ENCODE measurements at places on chromosomes 16 and 17. TPM values are rescaled to one million over a fixed set of nuclear protein-coding genes. Genes with fewer than 3 reads are reported as not detected.
A peak's percentile ranks its signal among the peaks of the same experiment; 100 is the strongest.

- DNase-seq: no peak
Observed at GRCh38 chr17:8141741-8142140, 10.5 kb downstream of the PER1 start.

Gene PIMREG
- polyA plus RNA-seq: 45.2 TPM

DNA sequence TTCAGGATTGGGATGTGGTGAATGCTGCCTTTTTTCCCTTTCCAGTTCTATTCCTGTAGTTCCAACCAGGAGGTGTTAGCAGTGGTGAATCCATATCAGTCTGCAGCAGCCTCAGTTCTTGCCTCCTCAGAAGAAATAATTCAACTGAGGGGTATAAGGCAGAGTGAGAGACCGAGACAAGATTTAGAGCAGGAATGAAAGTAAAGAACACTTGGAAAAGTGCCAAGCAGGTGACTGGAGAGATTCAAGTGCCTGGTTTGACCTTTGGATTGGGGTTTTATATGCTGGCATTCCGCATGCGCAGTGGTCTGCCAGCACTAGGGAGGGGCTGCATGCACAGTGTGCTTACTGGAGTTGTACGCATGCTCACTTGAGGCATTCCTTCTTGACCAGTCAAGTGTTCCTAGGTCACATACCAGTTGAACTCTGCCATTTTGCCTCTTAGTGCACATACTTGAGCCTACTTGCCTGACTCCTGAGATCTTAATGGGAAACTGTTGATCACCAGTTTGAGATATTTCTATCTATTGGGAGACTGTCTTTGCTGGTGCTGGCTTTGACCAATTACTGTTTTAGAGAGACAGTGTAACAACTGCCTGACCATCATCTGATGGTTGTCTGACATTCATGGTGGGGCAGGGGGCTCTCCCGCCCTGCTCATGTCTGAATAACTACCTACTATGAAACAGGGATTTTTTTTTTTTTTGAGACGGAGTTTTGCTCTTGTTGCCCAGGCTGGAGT is 680 bp upstream of the CCL15 start:
- DNase-seq: peak; percentile 68

- DNase-seq: peak; percentile 42
Observed at GRCh38 chr17:69060822-69061221, at the start of gene ABCA9. Gene ABCA9, minus strand, starts transcription at chr17:69060927. Its CDS starts 9,801 bp downstream, at chr17:69051126.

DNA sequence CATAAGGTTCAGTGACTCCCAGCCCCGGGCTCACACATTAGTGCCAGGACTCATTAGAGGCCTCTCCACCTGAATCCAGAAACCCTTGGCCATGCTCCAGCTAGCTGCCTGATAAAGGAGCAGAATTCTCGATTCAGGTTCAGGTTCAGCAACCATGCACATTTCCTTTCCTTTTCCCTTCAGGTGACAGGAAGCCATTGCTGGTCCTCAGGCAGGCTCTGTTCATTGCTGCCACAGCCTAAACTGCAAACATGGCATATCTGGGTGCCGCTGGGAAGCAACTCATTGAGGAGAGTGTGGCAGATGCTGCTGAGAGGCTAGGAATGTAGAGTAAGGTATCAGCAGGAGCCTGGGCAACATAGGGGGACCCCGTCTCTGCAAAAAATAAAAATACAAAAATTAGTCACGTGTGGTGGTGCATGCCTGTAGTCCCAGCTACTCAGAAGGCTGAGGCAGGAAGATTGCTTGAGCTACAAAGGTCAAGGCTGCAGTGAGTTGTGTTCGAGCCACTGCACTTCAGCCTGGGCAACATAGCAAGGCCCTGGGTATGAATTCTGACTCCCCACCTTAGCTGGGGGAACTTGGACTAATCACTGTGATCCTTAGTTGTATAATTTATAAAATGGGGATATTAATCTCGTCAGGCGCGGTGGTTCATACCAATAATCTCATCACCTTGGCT is 28.7 kb downstream of the ARL4D start:
- DNase-seq: no peak

GRCh38 chr17:8724451-8724850 is 20.2 kb downstream of the CCDC42 start:
- no peak for DNase-seq

DNA sequence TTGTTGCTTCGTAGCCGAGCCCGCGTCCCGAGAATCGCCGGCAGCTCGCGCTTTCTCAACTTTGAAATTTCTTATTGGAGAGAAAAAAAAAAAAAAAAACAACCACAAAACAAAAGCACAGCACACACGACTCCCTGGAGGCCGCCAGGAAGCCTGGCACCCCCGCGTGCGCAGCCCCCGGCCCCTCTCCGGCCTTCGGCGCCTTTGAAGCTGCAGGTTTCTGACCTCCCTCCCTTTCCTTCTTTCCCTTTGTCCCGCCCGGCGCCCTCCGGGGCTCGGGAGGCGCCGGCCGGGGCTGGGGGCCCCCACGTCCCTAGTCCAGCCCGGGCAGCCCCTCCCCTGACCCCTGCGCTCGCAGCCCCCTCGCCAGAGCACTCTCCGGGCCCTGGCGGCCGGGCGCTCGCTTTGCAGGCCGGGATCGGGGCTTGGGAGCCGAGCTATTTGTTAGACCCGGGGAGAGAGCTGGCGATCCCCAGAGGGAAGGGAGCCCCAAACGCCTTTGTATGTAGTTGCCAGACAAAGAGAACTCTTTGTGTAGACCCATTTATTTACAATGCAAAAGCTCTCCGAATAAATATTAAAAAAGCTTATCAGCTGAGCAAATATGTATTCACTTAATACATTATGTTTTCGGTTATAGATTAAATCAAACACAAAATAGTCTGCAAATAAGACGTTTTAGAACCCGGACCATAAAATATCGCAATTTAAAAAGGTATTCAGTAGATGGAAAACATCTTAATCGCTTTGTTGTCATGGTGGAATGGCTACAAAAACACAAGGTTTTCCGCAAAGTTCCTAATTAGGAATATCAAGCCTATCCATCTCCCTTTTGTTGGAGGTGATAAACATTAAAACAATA is 2.3 kb downstream of the BAHCC1 start:
- DNase-seq: no peak

GRCh38 chr17:50051082-50051576 is 4.8 kb upstream of the ITGA3 start:
- DNase-seq: no peak

Gene METRN
- polyA plus RNA-seq: 12.8 TPM

DNA sequence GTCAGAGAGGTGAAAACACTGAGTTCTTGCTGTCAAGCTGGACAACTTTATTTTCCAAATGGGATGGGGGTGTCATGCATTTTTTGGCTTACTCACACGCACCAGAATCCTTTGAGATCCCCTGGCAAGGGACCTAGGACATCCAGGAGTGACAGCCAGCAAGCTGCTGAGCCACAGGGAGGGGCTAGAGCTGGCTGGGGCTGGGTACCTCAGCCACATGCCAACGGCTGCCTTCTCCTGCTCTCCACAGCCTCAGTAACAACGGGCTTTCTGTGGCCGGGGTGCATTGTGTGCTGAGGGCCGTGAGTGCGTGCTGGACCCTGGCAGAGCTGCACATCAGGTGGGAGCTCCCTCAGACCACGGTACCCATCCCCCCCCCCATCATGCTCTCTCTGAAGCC is 47.6 kb downstream of the NLRC5 start:
- no peak for DNase-seq

- no peak for DNase-seq
Observed at GRCh38 chr16:25148568-25149215, 37.1 kb downstream of the LCMT1 start.

Gene TXNDC17
- polyA plus RNA-seq: 78.7 TPM

Gene ZNF597
- polyA plus RNA-seq: 3.9 TPM

- DNase-seq: no peak
Observed at GRCh38 chr17:41442739-41443138, 2.0 kb upstream of the KRT38 start.

Gene PSMD7
- polyA plus RNA-seq: 102 TPM

DNA sequence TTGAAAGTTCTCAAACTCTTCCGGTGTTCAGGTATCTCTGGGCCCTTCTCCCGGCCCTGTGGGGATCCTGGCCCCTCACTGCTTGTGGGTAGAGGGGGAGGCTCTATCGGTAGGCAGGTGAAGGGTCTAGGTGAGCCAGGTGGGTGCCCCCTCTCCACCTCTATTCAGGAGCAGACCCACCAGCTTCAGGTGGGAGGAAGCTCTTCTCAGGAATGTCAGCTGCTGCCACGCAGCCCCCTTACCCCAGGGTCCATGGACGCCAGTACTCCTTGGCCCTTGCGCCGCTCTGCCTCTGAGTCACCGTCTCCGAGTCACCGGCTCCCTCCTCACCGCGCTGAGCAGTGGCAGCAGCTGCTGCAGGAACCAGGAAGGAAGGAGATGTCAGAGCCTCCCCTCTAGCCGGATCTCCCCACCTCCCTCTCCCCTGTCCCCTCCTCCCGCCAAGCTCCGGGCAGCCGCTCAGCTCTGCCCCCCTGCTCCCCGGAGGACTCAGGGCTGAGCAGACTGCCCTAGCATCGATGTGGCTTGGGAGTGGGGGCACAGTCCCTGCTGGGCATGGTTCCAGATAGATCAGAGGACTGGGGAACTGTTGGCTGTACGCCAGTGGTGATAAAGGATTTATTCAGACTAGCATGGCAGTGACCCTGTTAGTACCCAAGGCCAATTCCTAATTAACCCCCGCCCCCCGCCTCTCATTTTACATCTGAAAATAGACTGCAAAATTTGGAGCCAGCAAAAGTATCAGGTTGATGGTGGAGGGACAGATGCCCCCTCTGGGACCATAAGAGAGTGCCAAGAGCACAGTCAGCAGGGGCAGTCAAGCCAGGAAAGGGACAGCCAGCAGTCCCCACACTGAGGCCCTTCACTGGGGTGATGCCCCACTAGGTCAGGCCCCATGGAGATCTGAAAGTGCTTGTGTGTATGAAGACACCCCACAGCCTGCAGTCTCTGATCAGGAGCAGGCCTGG is at the start of gene OSBPL7:
OSBPL7 (minus strand) TSS at position 371 of the 968 bp plus-strand sequence. CDS start 1,516 bp downstream, outside the sequence.
- peak; percentile 80 for DNase-seq

GRCh38 chr17:17609121-17609520 is 17.6 kb upstream of the PEMT start:
- no peak for DNase-seq

- no peak for DNase-seq
Observed at GRCh38 chr17:75082683-75083082, 5.1 kb upstream of the SLC16A5 start.

DNA sequence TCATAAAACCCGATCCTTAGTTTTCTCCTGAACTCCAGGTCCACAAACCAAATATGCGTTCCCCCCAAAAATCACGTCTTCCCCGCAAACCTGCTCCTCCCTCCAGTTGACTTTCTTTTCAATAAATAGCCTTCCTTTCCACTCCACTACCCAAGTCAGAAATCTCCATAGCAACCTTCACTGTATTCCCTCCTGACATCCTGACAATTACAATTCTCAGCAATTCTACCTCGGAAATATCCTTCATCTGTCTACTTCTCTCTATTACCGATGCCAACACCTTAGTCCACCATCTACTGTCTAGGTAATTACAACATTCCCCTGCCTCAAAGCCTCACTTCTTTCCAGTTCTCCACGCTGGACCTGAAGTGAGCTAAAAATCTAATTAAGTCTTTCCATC is 50.7 kb downstream of the SMURF2 start:
- DNase-seq: no peak

DNA sequence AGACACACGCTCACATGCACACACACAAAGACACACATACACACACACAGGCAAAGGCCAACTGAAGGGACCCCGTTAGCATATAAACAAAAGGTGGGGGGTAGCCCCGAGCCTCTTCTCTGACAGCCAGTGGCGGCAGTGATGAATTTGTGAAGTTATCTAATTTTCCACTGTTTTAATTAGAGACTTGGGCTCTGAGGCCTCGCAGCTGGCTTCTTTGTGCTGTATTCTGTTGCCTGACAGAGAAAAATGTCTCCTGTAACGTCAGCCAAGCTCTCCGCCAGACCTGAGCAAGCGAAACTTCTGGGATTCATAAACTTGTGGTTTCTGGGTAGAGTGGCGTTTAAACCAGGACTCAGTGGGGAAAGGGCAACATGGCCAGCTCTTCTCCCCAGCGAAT is 113.9 kb upstream of the FOXF1 start:
- DNase-seq: peak; percentile 86

GRCh38 chr16:55263271-55264250 is 60.4 kb upstream of the IRX6 start:
- no peak for DNase-seq

Gene GPR142
- 0.16 TPM for polyA plus RNA-seq

Gene SMARCD2
- 58.1 TPM for polyA plus RNA-seq

Gene REXO5
- polyA plus RNA-seq: 8.5 TPM

DNA sequence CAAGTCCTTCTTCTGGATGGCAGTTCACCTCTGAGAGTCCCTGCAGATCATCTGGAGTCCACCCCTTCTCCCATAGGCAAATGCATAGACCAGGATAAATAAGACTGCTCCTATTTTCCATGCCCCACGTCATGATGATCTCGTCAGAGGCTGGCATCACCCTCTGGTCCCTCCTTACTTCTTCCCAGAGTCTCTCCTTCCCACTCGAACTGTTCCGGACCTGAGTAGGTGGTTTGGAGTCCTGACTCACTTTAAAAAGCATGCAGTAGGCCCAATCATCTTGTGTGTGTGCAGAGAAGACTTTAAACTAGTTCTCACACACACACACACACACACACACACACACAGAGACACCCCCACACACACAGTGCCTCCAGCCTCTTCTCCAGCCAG is 72.0 kb downstream of the SOX9 start:
- no peak for DNase-seq

Gene LGALS9
- polyA plus RNA-seq: 18.4 TPM

Gene CRISPLD2
- polyA plus RNA-seq: 7.0 TPM

- no peak for DNase-seq
Observed at GRCh38 chr16:84124257-84125073, 7.7 kb upstream of the MBTPS1 start.

DNA sequence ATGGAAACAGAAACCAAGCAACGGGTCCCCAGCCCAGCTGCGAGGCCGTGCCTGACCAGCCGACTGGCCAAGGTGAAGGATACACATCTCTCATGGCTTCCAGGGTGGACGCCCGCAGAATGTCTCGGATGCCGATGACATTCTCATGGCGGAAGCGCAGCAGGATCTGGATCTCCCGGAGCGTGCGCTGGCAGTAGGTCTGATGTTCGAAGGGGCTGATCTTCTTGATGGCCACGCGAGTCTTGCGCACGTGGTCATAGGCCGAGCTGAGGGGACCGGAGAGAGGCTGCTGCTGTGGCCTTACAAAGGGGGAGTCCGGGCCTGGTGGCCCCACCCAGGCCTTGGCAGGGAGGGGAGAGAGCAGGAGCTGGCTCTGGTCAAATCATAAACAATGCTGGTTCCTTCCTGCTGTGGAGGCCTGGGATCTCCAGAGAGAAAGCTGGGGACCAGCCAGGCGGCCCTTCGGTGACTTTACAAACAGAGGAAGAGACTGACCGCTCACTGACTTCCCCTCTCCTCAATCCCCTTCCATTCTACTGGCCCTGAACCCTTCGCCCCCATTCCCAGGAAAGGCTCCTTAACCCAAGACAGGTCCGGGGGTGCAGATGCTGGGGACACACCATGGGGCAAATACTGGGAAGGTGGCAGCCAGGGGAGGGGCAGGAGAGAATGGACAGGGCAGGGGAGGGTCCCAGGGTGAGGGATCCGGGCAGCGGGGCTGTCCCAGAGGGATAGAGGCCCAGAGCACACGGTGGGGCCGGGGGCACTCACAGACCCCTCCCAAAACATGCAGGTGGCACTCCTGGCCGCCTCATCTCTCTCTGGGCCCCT is 1.1 kb downstream of the MAPK3 start:
- peak; percentile 40 for DNase-seq

Data from renal pelvis (tissue), 12 donors.